ENCODE measurements at places on chromosomes 3 and 15.
A peak's percentile ranks its signal among the peaks of the same experiment; 100 is the strongest.

- no peak for DNase-seq
Observed at GRCh38 chr15:70212286-70212962, 114.7 kb upstream of the TLE3 start.

GRCh38 chr3:179265875-179266274 lies 15.0 kb upstream of the KCNMB3 start:
- DNase-seq: no peak

DNA sequence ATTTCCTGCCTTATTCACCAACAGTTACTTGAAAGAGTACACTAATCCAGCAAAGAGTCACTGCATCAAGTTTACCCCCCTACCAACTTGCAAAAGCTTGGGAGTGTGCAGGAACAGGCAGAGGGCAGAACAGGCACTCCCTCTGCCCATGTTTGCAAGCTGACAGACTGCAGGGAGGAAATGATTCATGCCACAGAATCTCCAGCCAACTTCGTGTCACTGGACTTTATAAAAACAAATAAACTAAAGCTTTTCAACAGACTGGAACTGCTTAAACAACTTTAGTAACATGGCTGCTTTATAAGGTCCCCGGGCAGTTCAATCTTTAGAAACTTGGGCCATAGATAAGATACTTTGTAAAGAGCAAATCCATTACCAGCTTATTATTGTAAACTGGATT lies 129.5 kb downstream of the THRB start:
- peak; percentile 67 for DNase-seq

GRCh38 chr3:172606021-172606420 lies 82.8 kb upstream of the TNFSF10 start:
- DNase-seq: peak; percentile 52

- DNase-seq: no peak
Observed at GRCh38 chr3:138195481-138195880, 8.4 kb downstream of the ARMC8 start.

DNA sequence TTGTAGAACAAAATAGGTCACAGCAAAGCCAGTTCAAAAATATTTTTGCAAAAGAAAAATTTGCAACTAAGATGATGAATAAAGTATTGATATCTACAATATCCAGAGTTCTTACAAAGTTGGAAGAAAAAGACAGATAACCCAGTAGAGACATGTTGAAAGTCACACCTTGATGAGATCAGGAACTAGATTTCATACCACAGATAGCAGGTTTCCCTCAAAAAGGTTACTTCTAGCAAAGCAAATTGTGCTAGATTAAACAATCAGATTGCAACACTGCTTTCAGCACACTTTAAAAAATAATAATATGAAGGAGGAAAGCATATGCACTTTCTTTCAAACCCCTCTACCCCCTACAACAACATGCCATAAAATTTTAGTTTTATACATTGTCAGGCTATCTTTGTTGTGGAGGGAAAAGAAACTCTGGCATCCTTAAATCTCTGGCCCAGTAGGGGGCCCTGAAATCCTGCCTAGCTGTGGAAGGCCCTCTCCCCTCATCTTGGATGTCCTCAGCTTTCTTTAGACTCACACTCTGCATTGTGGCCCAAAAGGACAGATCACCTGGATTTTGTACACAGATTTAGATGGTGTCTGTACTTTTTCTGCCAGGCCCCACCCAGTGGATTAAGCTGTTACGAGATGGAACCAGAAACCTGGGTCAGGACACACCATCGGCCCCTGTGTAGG lies 50.9 kb downstream of the CCR3 start:
- no peak for DNase-seq

Measured in HS-5 (cell line).